SK-N-SH treated with all-trans-retinoic acid at 6 μM for 48 hours (cell line): ENCODE measurements at places on chromosomes 7 and 10.

- ATAC-seq, result no peak
Measured at GRCh38 chr7:17523813-17524739, 225.6 kb downstream of the AHR start.

GRCh38 chr10:110827875-110828274 is 43.9 kb upstream of the PDCD4 start:
- ATAC-seq, result no peak

DNA sequence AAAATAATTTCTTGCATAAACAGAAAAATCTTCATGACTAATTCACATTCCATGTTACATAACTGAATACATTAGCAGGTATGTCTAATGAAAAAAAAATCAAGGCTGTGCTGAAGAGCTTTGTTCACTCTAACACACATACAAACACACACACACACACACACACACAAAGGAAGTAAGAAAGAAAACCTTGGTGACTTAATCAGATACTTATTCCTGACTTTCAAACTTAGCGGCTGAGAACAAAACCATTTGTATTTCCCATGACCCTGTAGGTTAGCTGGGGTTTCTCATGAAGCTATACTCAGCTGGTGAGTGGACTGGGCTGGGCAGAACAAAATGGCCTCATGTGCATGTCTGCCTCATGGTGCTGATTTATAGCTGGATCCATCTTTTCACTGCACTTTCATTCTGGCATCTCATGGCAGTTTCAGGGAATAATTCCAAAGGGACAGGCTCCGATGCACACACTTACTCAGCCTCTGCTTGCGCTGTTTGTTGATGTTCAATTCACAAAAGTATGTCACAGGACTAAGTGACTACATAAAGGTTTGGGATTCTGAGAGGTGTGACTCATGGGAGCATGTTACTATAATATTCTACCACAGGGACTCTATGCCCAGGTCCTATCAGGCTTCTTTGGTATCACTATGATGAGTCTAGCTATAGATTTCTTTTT is 161.2 kb downstream of the PCLO start:
- no peak for ATAC-seq

- no peak for ATAC-seq
Measured at GRCh38 chr7:136517971-136518370, 350.5 kb upstream of the CHRM2 start.
